Right renal pelvis (tissue), 4 donors: ENCODE measurements at places on chromosomes 12 and 14.

DNA sequence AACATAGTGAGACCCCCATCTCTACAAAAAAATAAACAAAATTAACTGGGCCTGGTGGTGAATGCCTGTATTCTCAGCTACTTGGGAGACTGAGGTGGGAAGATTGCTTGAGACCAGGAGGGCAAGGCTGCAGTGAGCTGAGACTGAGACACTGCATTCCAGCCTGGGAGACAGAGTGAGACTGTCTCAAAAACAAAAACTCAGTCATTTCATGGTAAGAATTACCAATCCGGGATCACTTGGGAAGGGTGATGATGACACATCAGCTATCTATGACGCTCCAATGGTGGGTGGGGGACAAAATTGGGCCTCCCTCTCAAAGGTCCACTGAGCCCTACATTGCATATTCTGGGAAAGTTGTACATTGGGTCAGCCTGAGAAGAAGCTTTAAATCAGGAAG, 47.7 kb downstream of the SERPINA3 start:
- no peak for DNase-seq

GRCh38 chr12:57130941-57131340, 2.7 kb downstream of the LRP1 start:
- DNase-seq: no peak

GRCh38 chr14:49991491-49991890, 98.6 kb downstream of the ARF6 start:
- no peak for DNase-seq

DNA sequence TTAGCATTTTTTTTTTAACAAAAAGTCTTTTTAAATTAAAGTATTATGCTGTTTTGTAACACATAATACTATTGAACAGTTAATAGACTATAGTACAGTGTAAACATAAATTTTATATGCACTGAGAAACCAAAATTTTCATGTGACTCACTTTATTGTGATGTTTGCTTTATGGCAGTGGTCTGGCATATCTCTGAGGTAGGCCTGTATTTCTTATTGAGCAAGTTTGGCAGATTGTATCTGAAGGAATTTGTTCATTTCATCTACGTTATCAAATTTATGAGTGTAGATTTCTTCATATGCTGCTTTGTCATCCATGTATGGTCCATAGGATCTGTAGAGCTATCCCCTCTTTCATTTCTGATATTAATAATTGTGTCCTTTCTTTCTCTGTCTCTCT, 78.8 kb upstream of the PDE3A start:
- DNase-seq: no peak

DNA sequence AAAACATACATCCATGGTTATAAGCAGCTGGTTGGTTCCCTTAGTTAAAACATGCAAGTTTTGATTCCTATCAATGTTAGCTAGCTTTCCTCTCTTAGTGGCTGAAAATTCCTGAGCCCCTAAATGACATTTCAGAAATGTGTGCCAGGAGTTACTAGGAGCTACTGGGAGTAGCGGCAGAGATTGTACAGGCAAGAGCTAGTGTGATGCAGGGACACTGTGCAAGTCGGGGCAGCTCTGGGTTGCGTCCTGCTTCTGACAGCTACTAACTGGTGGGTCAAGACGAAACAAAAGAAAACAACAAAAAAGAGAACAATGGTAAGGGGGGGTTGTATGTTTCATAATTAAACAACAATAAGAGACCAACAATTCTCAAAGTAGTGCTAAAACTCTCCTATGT, 35.4 kb downstream of the LRIG3 start:
- DNase-seq: no peak

DNA sequence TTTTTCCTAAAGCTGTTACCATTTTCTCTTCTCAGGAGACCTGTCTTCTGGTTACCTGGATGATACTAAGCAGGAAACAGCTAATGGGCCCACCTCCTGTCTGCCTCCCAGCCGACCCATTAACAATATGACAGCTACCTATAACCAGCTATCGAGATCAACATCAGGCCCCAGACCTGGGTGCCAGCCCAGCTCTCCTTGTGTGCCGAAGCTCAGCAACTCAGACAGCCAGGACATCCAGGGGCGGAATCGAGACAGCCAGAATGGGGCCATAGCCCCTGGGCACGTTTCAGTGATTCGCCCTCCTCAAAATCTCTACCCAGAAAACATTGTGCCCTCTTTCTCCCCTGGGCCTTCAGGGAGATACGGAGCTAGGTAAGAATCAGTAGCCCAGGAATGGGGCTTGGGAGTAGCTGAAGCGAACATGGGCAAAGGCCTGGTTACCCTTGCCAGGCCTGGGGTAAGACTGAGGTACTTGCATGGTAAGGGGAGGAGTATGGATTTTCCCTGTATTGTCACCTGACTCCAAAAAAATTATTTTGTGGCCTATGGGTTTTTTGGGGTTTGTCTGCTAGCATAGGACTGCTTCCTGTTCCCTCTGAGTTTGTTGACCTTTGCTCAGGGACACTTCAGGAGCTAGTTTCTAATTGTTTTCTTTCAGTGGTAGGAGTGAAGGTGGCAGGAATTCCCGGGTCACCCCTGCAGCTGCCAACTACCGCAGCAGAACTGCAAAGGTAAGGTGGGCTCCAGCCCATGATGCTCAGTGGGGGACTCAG, 26.6 kb downstream of the TRAFD1 start:
- DNase-seq: no peak
